ENCODE measurements at places on chromosomes 5 and 9. TPM values are rescaled to one million over a fixed set of nuclear protein-coding genes. Genes with fewer than 3 reads are reported as not detected.

DNA sequence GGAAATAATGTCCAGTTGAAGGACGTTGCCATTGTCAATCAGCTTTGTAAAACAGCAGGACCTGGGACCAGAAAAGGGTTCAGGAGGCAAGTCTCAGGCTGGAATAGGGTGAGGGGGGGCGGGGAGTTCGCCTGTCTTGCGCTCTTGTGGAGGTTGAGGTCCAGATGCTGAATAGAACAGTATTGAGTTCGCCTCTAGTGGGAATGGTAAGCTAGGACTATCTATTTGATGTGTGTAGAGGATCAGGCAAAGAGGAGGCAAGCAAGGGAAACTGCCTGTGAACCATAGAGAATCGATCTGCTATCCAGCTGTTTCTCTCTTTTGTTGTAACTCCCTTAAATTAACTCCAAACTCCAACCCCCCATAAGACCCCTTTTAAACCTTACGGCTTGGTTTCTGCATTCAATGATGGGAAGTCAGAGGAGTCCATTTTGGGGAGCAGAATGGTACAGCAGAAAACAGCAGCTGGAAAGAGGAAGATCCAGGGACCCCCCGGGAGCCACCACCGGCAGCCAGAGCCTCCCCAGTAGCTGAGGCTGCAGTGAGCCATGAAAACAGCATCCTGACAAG is 133.7 kb downstream of the SLC28A3 start:
- no peak for DNase-seq

Gene ZNF618
- total RNA-seq: 2.6 TPM

Gene EEIG1
- 23.1 TPM for total RNA-seq

- no peak for DNase-seq
Observed at GRCh38 chr9:97367729-97368128, 44.2 kb upstream of the TDRD7 start.

- no peak for DNase-seq
Observed at GRCh38 chr5:11520241-11520930, 383.9 kb downstream of the CTNND2 start.

- no peak for DNase-seq
Observed at GRCh38 chr9:89340332-89340731, 22.0 kb downstream of the SECISBP2 start.

- no peak for DNase-seq
Observed at GRCh38 chr5:108587821-108588220, 159.9 kb upstream of the FER start.

Gene FBN2
- 0.51 TPM for total RNA-seq

GRCh38 chr9:105483618-105484017 is 35.8 kb downstream of the FSD1L start:
- DNase-seq: no peak

- peak; percentile 21 for DNase-seq
Observed at GRCh38 chr9:3455717-3456116, 70.1 kb downstream of the RFX3 start.

Gene PRXL2C
- total RNA-seq: 16.3 TPM

DNA sequence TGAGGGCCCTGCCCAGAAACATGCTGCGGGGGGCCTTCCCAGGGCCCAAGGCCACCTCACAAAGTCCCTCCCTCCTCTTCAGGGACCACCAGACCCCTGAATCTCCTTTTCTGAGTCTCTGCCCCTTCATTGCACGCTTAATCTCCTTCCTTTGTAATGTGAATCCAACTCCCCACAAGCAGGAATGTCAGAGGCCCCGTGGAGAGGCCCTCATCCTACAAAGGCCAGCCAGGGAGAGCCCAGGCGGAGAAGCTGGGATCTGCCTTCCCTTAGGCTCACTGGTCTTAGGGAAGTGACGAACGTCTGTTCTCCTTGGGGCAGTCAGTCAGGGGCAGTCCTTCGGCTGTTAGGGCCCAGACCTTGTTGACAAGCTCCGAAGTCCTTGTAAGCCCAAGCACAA is 2.3 kb downstream of the SMIM33 start:
- no peak for DNase-seq
